H1 (cell line): ENCODE measurements at places on chromosomes 5 and 9.

DNA sequence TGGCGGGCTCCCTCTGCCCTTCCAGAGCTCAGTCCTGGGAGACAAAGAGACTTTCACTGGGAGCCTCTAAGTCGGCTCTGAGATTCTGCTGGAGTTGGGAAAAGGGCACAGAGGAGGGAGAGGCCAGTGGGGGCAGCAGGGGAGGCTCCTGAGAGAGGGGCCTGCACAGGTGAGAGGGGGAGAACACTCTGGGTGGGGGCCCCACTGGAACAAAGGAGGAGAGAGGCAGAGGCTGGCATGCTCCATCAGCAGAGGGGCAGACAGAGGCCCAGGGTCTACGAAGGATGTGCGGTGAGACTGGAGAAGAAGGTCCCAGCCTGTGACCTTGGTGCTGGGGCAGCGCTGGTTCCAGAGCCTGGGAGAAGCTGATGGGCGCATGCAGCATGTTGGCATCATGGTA is 8.9 kb downstream of the TCF7 start:
- no peak for DNase-seq

- no peak for DNase-seq
These were observed 261.6 kb downstream of the PLK2 start for GRCh38 chr5:58198330-58198729.

- no peak for DNase-seq
These were observed 5.4 kb upstream of the CEP72 start for GRCh38 chr5:606526-607399.

GRCh38 chr5:172855597-172856292 is 21.7 kb downstream of the ERGIC1 start:
- DNase-seq = no peak

DNA sequence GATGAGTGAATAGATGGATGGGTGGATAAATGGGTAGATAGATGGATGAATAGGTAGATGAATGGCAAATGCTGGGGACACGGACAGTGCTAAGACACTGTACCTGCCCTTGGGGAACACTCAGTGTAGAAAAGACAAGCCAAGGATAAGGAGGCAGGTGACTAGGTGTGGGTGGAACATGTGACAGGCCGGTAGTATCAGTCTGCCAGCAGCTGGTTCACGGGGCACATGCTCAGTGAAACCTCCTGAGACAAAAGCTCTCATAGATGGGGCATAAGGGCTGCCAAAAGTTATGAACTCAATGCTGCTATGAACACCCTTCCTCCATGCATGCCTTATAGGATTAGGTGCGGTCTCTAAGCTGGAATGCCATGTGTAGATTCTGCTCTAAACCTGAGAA is 71.0 kb downstream of the C5orf15 start:
- no peak for DNase-seq

GRCh38 chr9:131707733-131708157 is 32.1 kb downstream of the RAPGEF1 start:
- DNase-seq = no peak

DNA sequence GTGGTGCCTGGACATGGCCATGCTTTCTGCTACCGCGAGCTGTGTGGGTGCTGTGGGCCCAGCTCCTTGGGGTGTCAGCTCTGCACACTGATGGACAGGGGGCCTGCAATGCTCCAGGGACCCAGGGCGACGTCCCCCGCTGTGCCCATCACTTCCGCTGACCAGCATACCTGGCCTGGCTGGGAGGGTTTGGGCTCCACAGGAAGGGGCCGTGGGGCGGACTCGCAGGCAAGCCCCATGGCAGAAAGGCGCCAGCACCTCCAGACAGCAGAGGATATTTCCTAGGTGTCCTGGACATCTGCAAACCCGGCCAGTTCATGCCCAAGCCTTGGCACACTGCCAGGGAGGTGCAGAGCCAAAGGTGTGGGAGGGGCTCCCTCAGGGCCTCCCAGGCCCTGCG is 295.8 kb upstream of the IRX4 start:
- DNase-seq = no peak

DNA sequence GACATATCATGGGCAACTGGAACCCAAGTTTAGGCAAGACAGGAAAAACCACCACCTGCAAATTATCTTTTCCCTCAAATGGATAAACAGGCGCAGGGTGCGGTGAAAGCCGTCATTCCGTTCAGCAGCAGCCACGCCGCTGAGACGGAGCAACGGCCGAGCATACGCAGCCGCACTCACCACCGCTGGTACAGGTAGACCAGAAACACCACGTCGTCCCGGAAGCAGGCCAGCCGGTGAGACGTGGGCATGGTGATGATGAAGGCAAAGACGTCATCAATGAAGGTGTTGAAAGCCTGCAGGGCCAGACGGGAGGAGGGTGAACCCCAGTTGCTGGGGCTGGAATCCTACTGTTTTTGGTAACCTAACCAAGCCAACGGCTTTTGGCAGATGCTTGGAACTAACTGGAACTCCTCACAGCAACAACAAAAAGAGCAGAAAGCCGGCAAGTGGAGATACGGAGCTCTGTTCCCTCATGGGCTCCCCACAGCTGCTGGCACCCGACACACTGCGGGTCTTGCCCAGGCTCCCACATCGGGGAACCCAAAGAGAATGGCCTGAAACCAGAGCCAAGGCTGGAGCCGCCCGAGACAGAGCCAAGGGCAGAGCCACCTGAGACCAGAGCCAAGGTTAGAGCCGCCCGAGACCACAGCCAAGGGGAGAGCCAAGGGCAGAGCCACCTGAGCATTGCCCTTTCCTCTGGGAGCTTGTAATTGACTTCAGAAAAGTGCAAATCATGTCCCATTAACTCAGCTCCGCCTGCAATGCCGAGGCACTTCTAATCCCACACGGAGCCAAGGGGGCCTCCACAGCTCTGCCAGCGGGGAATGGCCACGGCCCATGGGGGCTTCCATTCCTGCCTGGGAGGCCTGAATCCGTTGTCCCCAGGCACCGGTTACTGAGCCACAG is 24.2 kb downstream of the CLPTM1L start:
- DNase-seq = no peak

GRCh38 chr9:128225770-128226411 is 22.7 kb downstream of the DNM1 start:
- DNase-seq = no peak

GRCh38 chr9:19320495-19320894 is 59.5 kb downstream of the RPS6 start:
- no peak for DNase-seq

GRCh38 chr5:59186623-59187022 is 603.7 kb downstream of the RAB3C start:
- no peak for DNase-seq

DNA sequence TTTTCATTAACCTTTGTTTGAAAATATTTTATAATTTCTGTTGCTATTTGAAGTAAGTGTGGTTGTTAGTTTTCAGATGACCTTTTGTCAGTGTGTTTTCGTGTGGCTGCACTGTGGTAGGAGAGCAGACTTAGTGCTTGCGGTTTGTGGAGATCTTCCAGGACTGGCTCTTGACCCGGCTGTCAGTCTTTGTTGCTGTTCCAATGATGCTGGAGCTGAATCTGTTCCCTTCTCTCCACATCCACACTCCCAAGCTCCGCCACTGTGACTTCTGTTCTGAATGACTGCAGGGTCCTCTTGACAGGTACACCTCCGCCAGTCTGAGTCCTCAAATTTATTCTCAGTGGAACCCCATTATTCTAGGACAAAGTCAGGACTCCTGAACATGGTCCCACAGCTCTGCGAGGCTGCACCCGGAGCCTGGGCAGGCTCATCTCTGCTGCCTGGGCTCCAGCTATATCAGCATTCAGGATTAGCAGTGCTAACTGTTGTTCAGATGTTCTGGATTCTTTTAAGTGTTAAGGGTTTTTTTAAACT is 126.0 kb downstream of the WNK2 start:
- no peak for DNase-seq

GRCh38 chr9:76373173-76373783 is 20.9 kb downstream of the RFK start:
- DNase-seq = no peak

- no peak for DNase-seq
These were observed 7.2 kb upstream of the MYORG start for GRCh38 chr9:34383904-34384303.

- DNase-seq = no peak
These were observed 13.2 kb downstream of the TICAM2 start for GRCh38 chr5:115589043-115589442.

DNA sequence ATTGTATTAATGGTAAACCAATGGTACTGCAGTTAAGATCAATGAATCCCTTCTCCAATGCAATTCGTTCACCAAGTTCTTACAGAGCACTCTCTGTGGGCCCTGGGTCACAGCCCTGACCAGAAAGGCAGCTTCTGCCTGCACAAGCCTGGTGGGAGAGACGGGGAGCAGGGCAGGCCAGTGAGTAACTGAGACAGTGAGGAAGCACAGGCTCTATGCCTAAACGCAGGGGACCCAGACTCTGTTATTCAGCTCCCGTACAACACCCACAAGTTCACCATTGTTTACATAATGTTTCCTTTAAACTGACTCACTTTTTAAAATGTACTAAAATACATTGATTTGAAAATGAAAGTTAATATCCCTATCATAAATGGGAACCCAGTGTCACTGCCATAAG is 40.5 kb upstream of the CTSL start:
- no peak for DNase-seq

DNA sequence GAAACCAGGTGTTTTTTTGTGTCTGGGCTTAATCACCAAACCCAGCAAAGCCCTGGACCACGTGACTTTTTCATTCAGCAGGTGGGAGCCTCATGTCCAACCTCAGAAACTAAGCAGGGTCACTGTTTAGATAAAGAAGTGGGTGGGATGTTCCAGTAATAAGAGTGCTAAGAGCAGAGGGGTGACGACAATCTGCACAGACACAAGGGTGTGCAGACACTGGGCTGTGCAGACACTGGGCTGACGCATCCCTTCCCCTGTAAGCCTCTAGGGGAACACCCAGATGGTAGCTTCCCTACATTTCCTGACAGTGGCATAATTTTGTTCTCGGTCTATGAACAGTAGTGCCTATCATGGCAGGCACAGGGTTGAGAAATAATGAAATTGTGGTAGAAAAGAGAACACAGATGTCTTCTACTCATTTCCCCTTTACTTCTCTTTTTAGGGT is 85.1 kb downstream of the SAXO1 start:
- DNase-seq = no peak

DNA sequence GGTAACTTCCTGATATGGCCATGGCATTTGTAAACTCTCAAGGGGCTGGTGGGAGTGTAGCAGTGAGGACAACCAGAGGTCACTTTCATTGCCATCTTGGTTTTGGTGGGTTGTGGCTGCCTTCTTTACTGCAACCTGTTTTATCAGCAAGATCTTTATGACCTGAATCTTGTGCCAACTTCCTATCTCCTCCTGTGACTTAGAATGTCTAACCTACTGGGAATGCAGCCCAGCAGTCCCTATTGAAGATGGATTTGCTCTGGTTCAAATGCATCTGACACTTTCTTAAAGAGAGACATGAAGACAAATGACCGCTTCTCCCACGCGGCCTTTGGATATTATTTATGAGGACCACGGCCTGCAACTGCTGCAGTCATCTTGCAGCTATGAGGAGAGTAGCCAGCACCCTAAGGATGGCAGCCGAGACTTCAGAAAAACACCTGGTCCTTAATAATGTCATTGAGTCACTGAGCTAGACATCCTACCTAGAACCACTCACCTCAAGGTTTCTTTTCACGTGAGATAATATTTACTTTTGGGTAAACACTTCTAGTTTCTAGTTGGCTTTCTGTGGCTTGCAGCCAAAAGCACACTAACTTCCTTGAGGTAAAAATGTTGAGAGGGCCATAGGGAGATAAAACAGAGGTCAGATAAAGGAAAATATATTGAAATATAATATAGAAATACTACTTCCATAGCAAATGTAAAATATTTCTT is 28.2 kb downstream of the CETN3 start:
- DNase-seq = no peak

GRCh38 chr9:76425677-76426453 is 31.6 kb upstream of the RFK start:
- DNase-seq = no peak

DNA sequence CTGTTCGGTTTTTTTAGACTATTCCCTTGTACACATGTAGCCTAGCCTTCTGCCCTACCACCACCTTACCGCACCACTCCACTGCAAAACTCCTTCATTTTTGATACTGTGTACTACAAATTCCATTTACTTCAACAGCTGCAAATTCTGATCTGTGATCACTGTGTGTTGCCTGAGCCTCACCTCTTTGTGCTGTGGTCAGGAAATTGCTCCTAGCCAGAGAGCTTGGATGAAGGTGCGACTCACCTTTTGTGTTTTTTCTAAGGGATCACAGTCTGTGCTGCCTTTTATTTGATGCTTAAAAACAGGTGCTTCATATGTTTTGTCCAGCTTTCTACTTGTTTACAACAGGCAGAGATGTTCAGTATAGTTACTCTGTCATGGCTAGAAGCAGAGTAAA is 31.5 kb downstream of the CSNK1G3 start:
- no peak for DNase-seq

DNA sequence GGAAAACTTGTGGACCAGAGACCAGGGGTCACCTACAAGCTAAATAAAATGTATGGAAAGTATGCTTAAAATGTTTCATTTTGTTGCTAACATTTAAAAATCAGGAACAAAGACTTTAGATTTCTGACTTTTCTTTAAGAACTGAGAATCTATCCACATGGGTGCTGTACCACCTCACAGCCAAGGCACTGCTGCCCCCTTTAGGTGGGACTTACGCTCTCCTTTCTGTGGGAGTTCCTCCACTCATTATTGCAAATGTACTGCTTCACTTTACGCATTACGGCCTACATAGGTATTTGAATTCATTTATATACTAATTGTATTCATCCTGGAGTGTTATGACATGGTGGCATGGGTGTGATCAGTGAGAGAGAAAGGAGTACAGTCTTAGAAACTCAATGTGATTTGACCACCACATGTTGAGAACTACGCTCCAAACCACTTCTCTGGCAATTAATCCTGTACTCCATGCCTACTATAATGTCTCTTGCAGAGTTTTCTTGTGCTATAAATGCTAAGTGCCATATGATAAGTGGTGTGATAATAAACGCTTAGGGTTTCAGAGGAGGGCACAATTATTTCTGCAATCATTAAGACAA is 24.7 kb upstream of the CETN3 start:
- peak; percentile 21 for DNase-seq

DNA sequence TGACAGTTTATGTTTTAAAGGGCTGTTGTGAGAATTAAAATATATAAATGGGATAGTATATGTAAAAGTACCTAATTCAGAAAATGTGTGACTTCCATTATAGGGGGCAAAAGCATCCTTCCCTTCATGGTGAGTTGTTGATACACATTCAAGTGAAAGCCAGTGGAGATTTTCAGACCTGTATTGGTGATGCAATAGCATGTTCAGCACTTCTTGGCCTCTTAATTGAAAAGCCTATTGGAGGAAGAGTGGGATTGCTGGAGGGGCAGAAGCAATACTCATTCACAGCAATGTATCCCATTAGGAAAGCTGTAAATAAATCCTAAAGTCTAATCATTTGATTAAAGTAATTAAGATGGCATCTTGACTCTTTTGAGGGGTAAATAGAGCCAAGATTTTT is 17.4 kb downstream of the TRIM32 start:
- no peak for DNase-seq

GRCh38 chr5:95471942-95472341 is 80.8 kb downstream of the FAM81B start:
- DNase-seq = no peak

- DNase-seq = no peak
These were observed 266.8 kb upstream of the ACTBL2 start for GRCh38 chr5:57749396-57749795.
